CD4-positive, alpha-beta T cell treated with Interleukin-15 for 4 hours (primary cell): ENCODE measurements at places on chromosomes 12 and 14.

GRCh38 chr12:26749781-26750180 lies 83.2 kb downstream of the ITPR2 start:
- no peak for DNase-seq

- DNase-seq = no peak
Observed at GRCh38 chr14:91244501-91244901, at the start of gene GPR68. GPR68 (minus strand) TSS chr14:91244704; CDS start chr14:91235050, 9,654 bp downstream.

DNA sequence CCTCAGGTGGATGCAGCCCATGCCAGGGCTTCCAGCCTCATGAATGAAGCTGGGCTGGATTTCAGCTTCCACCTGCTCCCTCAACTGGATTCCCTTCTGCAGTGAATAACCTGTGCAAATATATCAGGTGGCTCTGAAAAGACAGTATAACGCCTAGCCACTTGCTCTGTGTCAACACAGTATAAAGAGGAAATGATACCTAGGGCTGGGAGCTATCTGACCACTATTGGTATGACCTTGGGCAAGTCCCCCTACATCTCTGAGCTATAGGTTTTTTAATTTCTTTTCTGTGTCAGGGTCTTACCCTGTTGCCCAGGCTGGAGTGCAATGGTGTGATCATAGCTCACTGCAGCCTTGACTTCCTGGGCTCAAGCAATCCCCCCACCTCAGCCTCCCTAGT lies 19.8 kb downstream of the ISM2 start:
- DNase-seq = no peak

GRCh38 chr12:42270596-42270995 lies 32.5 kb upstream of the YAF2 start:
- no peak for DNase-seq

DNA sequence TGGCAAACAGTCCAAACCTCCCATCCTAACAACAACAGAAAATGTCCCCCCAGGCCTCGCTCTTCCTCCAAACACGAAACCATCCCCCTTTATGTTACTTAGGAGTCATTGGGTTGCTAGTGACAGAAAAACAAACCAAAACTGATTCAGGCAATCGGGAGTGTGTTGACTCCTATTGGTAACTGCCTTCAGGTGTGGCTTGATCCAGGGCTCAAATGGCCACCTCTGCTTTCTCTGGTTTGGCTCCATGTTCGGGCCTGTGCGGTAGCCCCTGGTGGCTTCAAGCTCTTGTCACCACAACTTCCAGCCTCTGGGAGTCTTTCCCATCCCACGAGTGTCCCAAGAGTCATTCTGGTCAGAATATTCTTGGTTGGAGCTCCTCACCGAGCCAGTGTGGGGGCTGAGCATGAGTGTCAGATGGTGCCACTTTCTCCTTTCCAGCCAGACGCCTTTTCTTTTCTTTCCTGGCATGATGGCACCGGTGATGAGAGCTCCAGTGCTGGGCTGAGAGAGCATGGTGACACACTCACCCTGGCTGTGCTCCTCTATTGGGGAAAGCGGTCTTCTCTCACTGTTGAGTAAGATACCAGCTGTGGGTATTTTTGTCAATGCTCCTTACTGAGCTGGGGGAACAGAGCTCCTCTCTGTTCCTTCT lies 38.6 kb downstream of the NOC4L start:
- no peak for DNase-seq

DNA sequence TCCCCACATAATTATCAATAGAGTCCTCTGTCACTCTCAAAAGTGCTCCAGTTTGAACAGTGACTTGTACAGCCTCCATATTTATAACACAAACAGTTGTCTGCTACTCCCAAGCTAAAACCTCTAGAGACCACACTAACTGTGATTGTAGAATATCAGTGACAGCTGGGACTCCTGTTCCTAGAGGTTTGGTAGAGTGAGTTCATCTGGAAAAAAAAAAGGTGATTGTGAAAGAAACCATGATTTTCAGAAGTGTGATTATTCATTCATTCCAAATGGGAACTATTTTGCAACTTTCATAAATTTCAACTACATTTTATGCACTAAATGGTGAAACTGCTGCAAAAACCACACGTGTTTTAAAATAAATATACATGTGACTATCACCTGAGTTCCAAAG lies 128.0 kb upstream of the PLXNC1 start:
- no peak for DNase-seq

GRCh38 chr12:66423266-66423665 lies 121.0 kb downstream of the HELB start:
- no peak for DNase-seq

DNA sequence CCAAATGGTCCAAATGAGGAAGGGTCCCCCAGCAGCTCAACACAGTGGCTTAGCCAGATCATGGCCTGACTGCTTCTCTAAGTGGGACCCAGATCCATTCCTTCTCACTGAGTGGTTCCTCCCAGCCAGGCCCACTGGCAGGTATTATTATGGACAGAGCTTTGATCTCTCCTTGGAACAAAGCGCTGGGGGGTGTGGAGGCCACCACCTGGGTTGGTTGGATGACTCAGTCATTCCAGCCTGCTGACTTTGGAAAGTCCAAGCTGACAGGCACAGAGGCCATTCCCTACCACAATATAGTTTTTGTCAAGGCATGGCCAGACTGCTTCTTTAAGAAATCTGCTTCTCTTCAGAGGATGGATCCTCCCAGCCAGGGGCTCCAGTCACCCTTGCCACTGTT lies 341.1 kb downstream of the BTG1 start:
- no peak for DNase-seq

DNA sequence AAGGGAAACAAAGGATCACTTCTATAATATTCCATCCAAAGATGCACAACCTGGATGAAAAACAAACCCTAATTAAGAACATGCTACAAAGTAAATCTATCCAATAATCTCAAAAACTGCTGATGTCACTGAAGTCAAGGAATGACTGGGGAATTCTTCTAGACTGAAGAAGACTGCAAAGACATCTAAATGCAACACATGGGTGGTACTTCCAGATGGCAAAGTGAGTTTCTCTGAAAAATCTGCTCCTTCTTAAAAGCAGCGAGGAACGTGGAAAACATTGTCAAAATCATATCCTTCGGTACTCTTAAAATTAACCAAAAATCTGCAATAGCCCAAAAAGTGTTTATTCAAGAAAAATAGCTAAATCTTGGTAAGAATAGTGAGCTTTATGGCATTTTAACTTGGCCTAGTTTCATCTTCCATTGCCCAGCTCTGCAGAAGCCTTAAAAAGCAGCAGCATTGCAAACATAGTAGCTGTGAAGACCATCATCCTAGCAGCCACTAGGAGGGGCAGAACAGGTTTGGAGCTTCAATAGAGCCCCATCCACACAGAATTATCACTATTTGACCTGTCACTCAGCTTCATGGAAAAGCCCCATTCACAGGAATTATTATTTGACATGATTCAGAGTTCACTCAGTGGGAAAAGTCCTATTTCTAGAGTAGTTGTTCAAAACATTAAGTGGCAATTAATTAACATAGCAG lies 7.4 kb downstream of the CLEC14A start:
- no peak for DNase-seq

DNA sequence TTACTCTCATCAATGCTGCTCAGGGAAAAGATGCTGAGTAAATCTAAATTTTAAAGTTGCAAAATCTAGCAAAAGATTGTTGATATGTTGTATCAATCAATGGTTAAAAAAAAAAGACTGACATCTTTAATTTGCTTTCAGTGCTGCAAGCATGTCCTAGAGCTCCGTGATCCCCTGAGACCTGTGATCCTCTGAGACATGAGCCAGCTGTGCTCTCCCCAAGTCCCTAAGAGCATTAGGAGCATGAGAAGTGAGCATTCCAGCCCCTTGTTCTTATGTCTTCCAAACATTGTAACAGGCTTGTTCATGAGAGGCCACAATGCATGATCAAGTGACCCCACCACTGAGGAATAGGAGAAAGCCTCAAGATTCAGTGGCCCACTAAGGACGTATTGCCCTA lies 116.6 kb downstream of the DAD1 start:
- no peak for DNase-seq

DNA sequence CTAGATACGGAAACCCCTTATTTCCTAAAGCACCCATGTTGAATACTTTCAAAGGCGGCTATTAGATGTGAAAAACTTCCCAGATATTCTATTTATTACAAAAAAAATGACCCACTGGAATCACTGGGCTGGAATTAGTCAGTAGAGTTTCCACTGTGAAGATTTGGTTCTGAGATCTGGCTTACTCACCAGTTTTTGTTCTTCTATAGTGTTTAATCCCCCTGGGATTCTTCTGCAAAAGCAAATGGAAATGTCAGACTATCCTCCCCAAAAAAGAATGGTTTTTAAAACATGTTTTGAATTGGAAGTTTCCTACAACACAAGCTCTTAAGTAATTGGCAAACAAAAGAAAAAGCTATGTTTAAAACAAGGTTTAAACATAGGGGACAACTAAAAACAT lies 166.4 kb downstream of the STXBP6 start:
- no peak for DNase-seq

DNA sequence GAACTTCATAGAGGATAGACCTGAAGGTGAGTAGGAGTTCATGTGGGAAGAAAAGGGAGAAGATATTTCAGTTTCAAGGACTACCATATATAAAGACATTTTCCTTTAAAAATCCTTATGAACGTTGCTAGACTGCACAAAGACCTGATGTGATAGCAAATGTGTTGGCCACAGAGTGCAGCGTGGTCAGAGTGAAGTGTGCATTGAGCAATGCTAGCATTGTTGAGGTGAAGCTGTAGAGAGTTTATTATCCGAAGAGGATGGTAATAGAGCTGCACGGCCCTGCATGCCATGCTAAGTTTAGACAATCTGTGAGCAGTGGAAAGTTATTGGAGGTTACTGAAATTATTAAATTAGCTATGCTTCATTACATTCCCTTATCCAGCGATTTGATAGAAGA lies 413.0 kb downstream of the CCDC91 start:
- no peak for DNase-seq

- no peak for DNase-seq
Observed at GRCh38 chr14:64653900-64654245, 50.4 kb upstream of the PLEKHG3 start.

- no peak for DNase-seq
Observed at GRCh38 chr12:10033783-10034545, 3.5 kb downstream of the CLEC9A start.

GRCh38 chr14:100750762-100751699 lies 24.3 kb downstream of the DLK1 start:
- DNase-seq = no peak

DNA sequence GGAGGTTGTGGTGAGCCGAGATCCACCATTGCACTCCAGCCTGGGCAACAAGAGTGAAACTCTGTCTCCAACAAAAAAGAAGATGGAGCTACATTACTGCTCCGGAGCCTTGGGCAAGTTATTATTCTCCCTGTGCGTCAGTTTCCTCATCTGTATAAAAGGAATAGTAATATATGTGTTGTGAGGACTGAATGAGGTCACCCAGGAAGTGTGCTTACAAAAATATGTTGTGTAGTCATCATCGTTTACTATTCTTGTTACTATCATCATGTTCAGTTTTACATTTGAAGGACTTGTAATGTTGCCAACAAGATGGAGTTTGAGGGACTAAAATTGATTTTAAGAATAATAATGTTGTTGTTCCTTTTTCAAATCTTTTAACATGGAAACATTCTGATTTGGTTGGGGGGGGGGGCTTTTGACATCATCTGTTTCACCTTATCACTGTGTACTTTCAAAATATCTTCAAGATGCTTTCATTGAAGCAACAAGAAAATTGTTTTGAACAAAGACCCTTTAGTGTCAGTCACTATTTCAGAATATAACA lies 156.8 kb downstream of the PDE3A start:
- DNase-seq = no peak

- no peak for DNase-seq
Observed at GRCh38 chr12:131644481-131644880, 66.4 kb upstream of the SFSWAP start.

DNA sequence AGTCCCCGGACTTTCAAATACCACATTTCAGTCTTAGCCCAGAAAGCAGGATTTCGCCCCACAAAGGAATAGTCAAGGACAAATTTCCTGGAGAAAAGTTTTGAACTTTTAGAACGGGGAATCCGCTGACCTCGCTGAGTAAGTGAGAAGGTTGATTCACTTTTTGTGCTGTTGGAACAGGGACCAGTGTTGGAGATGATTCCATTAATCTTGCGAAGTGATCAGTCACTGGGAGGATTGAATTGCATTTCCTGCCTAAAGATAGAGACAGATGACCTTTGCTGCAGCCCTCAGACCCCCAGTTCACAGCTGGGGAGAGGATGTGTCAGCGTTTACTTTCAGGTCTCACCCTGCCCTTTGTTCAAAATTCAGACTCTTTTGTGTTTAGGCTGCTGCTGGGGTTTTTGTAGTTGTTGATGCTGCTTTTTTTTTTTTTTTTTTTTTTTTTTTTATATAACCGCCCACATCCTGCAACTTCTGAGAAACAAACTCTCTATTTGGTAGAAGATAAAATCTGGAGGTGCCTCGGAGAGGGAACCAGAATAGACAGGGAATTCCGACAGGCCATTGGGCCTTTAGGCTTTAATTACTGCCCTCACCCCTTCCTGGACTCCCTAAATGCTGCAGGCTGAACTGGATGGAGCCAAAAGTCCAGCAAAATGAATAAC lies 9.8 kb upstream of the KDM2B start:
- DNase-seq = peak; percentile 88

DNA sequence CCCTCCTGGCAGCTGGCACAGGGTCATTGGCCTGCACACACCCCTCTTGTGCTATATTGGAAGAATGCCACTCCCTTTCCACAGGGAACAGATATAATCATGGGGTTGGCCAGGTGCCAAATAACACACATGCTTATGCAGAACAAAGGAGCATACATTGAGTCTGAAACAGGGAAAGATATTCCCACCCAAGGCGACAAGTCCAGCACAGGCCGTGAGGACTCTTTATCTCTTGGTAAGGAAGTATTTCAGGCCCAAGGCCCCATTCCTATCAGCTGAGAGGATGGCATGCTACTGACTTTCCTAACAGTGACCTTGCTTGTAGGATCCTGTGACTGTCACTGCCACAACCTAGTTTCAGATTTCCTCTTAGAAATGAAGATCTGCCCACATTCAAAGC lies 59.0 kb upstream of the STXBP6 start:
- no peak for DNase-seq

- no peak for DNase-seq
Observed at GRCh38 chr12:57044468-57044867, 5.5 kb downstream of the MYO1A start.

GRCh38 chr12:18849080-18849479 lies 111.2 kb downstream of the CAPZA3 start:
- DNase-seq = no peak

GRCh38 chr12:5965950-5966383 lies 20.9 kb upstream of the ANO2 start:
- peak; percentile 15 for DNase-seq

GRCh38 chr12:26918321-26919215 lies 19.2 kb downstream of the INTS13 start:
- DNase-seq = no peak

DNA sequence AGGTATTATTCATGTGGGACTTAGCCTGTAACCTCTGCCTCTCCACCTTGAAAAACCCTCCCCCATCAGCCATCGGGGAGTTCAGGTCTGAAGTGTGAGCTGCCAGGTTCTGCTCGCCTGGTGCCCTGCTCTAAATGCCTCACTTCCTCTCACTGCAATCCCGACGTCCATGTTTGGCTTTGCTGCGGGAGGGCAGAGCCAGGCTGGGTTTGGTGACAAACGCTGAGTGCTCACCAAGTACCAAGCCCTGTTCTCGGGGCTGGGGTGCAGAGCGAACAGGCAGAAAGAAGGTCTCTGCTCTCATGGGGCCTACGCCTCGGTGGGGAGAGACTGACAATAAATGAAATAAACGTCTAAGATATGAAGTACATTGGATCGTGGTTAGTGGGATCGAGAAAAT lies 2.1 kb upstream of the ADGRD1 start:
- no peak for DNase-seq

- no peak for DNase-seq
Observed at GRCh38 chr14:36021030-36021422, 155.5 kb downstream of the PTCSC3 start.
